ENCODE measurements at places on chromosomes 13 and 19.

- DNase-seq = no peak
Measured at GRCh38 chr19:7926727-7927604, 1.0 kb upstream of the CTXN1 start.

DNA sequence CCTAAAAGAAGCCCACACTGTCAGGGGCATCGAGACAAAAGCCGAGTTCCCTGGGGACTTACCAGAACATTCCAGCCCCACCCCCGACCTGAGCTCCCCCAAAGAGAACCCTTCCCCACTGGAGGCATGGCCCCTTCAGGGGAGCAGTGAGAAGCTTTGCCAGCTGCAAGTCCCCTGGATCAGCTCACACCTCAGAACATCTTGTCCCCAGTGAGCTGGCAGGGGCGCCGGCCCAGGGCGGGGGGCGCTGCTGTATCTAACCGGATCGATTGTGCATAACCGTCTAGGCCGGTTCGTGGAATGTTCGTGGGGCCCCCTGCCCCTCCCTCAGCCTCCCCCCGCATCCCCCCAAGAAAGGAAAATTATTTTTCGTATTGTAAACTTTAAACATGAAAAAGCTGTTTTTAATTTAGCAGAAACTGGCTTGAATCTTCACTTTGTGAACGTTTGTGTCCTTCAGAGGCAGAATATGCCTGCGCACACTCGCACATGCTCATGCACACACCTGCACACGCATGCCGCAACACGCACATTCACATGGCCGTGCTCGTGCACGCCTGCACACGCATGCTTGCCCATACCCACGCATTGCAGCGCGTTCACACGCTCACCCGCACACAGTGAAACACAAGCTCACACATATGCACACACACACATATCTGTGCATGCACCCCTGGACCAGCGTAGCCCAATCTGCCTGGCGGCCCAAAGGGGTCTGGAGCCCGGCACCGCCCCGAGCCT is 12.0 kb upstream of the CRTC1 start:
- DNase-seq = no peak

DNA sequence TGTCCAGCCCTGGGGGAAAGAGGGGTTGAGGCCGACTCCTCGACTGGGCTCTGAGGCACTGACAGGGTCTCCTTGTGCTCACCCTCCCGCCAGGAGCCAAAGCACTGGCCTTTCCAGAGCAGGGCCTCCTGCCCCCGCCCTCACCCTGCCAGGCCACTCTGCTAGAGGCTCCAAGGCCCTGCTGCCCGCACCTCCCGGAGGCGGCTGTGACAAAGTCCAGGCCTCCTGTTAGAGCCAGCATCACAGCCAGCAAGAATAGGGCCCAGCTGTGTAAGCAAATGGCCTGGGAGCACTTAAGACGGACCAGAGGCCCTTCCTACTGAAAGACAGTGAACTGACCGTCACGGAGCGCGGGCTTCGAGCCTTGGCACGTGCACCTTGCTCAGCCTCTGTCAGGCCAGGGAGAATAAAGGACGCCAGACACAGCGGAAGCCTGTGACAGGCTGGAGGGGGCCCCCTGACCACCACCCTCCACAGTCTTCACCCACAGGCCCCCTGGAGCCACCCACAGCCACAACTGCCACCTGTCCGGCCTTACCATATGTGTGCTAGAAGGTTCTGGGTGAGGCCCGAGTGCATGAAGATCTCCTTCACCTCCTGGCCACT is 50.9 kb downstream of the EPS15L1 start:
- DNase-seq = no peak

DNA sequence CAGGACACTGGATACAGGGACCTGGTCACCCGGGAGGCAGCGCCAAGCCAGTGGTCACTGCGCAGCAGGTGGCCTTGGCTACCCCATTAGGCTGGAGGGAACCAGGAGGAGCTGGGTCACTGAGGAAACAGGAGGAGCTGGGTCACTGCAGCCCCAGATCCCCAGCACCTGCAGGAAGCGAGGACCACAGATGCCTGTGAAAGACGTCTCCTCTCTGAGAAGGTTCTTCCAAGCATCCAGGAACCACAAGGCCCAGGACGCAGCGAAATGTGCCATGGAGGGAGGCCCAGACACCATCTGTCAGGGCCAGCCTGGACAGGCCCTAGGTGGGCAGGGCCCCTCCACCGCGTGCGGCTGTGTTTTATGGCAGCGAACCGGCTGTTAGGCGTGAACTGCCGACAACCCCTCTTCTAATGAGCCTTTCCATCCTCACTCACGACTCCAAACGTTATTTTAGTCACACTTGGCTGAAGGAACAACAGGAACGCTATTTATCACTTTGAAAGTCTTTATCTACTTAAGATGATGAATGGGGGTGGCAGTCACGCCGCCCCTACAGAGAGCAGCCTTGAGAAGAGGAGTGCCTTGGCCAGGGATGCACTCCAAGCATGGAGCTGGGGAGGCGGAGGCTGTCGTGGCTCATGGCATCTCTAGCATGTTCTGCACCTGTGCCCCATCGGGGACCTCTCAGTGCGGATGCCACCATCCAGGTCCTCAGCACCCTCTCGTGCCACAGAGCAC is 53.3 kb downstream of the CEBPG start:
- DNase-seq = no peak

GRCh38 chr19:37306383-37306963 is 64.4 kb upstream of the ZNF527 start:
- no peak for DNase-seq

DNA sequence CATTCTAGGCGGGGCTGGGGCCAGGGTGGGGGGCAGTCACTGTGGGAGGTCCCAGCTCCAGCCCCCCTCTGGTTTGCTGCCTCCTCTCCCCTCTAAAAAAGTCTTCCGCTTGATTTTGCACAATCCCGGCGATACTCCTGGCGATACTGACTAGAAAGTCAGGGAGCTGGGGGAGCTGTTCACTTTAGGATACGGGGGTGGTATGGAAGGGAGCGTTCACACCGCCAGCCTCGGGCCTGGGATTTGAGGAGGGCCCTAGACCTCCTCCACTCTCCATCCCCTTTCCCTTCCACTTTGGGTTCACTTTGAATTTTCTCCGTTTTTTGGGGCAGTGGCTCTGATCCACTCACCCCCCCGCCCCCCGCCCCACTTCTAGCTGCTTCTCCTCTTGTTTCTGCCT is 35.0 kb downstream of the KEAP1 start:
- DNase-seq = no peak

- DNase-seq = peak; percentile 89
Measured at GRCh38 chr19:37468961-37469777, at the start of gene ZNF570. ZNF570 (plus strand) TSS chr19:37469356; CDS start chr19:37470355, 999 bp downstream.

DNA sequence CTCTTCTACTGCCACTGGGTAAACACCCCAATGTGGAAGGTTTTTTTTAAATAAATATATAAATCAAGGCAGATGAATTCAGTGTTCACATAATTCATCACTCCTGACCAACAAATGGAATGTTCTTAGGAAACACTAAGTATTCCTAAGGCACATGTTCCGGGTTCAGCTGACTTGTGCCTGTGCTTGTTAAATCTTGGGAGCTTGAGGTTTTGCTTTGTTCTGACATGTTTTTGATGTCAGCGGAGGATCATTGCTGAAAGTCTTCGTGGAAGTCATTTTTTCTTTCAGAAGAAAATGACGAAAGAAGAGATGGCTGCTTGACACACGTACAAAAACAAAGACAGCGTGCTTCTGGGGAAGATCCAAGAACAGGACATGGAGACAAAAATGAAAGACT is 185.8 kb downstream of the MZT1 start:
- no peak for DNase-seq

DNA sequence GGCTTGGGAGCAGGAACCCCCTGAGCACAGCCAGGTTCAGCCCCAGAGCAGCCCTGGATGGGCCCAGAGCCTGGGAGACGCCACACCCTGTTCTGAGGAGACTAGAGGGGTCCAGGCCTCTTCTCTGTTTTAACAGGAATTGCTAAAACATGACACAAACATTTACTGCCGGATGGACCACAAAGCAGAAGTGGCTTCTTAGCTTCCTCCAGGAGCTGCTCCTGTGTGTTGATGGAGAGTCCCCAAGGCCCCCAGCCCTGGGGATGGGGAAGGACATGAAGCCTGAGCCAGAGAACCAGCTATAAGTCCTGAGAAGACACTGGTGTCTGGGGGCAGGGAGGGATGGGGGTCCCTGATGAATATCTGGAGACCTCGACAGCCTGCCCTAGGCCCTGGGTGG is 14.6 kb downstream of the CEACAM3 start:
- no peak for DNase-seq

DNA sequence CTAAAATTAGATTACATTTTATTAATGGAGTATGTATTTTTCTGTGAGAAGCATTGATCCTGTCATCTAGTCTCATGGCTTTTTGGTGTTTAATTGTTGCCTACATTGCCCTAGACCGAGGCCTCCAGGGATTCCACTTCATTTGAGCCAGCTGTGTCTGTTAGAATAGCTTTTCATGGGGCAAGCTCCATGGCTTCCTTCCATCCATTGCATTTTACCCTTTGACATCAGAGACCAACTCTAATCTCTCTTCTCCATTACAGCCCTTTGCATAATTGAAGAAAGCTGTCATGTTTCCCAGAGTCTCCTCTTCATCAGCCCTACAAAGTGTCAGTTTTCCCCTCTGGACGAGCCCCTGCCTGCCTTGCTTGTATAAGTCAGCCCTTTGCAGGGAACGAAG is 70.6 kb downstream of the MTUS2 start:
- DNase-seq = no peak

DNA sequence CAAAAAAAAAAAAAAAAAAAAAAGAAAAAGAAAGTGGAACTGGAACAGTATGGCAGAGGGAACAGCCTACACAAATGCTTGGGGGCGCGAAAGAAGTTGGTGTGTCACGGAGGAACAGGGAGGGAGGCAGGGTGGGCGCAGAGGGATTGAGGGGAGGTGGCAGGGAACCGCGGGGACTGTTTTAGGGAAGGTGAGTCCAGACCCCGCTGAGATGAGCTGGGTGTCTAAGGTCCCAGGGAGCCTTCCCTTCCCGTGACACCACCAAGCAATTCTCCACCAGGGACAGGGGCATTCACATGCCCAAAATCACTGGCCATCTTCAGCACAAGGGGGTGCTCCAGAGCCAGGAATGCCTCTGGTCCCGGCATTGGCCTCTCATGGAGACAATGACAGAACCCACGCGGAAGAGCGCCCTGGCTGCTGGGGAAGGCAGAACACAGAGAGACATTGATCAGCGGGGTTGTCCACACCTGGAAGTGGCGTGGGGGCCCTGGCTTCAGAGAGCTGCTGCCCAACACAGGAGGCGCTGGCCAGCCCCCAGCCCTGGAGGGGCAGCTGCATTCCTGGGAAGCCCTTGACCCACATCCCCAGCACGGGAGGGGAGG is 6.9 kb downstream of the PEAK3 start:
- DNase-seq = peak; percentile 58

- no peak for DNase-seq
Measured at GRCh38 chr13:99993660-99994637, 12.4 kb downstream of the ZIC2 start.

GRCh38 chr19:30087381-30088138 is 145.5 kb downstream of the URI1 start:
- DNase-seq = no peak

- DNase-seq = no peak
Measured at GRCh38 chr13:35349052-35349451, 127.4 kb downstream of the MAB21L1 start.

GRCh38 chr13:68719815-68720214 is 1387.8 kb upstream of the ATXN8OS start:
- DNase-seq = no peak

DNA sequence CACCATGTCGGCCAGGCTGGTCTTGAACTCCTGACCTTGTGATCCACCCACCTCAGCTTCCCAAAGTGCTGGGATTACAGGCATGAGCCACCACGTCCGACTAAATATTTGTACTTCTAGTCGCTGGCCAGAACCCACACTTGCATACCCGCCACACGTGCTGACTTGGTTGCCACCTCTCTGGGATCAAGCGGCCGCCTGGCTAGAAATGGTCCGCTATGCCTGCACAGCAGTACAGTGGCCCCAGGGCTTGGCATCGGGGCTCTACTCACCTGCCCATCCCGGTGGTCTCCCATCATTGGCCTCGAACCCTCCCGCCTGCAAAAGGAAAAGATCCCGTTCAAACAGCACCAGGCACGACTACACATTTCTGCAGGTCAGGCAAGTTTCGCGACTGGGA is 23.7 kb upstream of the TINCR start:
- no peak for DNase-seq

DNA sequence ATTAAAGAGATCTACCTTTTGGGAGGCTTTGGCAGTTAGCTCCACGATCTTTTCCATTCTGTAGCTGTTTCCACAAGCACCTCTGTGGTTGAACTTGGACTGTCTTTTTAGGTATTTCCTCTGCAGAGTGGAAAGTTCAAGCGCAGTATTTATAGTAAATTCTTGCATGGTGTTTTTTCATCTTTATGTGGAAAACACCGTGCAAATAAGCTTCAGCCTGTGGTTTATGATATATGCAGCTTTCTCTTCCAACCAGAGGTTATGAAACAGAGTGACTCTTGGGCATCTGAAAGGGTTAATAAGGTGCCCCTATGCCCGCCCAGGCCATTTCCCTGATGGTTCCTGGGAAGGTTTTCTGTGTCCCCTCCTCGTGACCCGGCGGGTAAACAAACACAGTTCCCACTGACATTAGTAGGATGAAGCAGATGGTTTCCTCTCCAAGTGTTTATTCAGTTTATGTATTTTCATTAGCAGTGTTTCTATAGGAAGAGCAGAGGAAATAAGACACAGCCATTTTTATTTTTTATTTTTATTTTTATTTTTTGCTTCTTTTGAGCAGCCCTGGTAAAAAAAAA is 39.7 kb upstream of the RNF113B start:
- DNase-seq = no peak

DNA sequence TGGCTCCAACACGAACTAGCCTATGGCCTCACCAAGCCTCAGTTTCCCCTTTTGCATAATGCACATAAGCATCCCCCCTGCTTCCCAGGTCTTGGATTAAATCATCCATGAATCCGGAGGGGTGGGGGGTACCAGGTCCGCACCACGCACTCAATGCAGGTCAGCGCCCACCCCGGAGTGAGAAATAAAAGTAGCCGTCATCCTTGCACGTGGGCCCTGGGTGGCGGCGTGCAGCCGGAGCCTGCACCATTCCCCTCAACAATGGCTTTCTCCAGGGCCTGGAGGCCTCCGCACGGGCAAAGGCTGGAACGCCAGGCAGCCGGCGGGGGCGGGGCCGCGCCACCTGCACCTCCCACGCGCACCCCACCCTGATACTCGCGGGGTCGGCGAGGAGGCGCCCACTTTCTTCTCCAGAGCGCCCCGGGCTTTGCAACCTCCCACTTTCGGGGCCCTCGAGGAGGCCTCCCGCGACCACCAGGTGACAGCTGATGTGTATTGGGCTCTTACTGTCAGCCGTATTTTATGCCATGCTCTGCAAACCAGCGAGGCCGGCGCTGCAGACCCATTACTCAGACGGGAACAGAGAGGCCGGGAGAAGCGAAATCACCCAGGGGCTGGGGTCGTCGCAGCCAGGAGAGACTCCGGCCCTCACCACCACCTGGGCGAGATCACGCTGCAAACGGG is 767 bp upstream of the GADD45B start:
- DNase-seq = peak; percentile 70

GRCh38 chr13:41418027-41418426 is 39.3 kb upstream of the RGCC start:
- DNase-seq = no peak

GRCh38 chr19:11499220-11499726 is 6.4 kb downstream of the ZNF653 start:
- DNase-seq = no peak

GRCh38 chr19:6718111-6718740 is 2.2 kb downstream of the C3 start:
- no peak for DNase-seq

- no peak for DNase-seq
Measured at GRCh38 chr19:13965926-13966683, 13.8 kb downstream of the DCAF15 start.

Measured in activated T-cell treated with anti-CD3 and anti-CD28 coated beads, Interleukin-2, amount 50 U/mL, for 1 hour (primary cell).